CD4-positive, alpha-beta T cell treated with Interleukin-10 for 1 hour (primary cell): ENCODE measurements at places on chromosomes 13 and 19.

DNA sequence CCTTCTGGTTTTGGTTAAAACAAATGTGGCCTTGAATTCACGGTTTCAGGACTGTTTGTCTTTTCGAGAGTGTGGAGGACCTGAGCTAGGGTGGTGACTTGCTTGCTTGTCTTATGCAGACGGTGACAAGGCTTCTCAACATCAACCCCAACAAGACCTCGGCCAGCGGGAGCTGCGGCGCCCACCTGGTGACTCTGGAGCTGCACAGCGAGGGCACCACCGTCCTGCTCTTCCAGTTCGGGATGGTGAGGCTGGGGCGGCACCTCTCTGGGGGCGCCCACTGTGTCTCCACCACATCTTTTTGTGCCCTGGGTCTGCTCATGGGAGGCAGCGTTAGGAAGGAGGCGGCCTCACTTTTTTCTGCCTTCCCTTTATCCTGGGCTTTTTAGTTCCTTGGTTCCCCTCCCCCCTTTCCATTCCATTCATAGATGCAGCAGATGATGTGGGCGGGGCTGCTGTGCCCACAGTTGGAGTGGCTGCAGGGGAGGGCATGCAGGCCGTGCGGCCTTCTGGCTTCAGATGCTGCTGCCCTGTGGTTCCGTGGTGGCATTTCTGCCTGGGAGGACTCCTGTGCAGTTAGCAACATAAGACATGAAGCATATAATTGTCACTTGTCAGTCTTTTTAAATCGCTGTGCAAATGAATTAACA, 23.3 kb downstream of the LAMP1 start:
- no peak for DNase-seq

- peak; percentile 11 for DNase-seq
These were observed 175.3 kb downstream of the ZIC5 start for GRCh38 chr13:99796175-99796819.

DNA sequence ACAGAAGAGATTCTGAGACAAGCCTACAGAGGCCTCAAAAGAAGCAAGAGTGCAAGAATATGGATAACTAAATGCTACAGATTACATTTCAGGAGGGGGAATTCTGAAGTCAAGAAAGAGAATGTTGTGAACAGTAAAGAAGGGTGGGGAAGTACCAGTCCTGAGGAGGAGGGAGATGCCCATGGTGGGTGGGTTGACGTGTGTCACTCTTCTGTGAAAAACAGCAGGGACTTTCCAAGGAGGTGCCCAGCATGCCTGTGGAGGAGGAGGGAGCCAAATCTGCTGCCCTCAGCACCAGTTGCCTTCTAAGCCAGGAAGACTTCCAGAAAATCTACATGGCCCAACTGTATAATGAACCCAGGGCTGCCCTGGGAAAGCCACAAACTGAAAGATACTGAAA, 87.7 kb downstream of the SGCG start:
- no peak for DNase-seq

GRCh38 chr19:5352229-5352763, 11.7 kb upstream of the PTPRS start:
- no peak for DNase-seq

GRCh38 chr13:109745060-109745459, 41.3 kb downstream of the IRS2 start:
- DNase-seq = no peak

GRCh38 chr13:105509981-105510762, 1025.3 kb downstream of the EFNB2 start:
- DNase-seq = no peak

- no peak for DNase-seq
These were observed 22.1 kb downstream of the PLEKHF1 start for GRCh38 chr19:29687244-29687896.

- DNase-seq = no peak
These were observed 104.3 kb upstream of the FRY start for GRCh38 chr13:31927219-31927653.

GRCh38 chr19:42022616-42023015, 28.6 kb upstream of the ATP1A3 start:
- no peak for DNase-seq

GRCh38 chr19:35005256-35005977, 5.3 kb downstream of the GRAMD1A start:
- no peak for DNase-seq

DNA sequence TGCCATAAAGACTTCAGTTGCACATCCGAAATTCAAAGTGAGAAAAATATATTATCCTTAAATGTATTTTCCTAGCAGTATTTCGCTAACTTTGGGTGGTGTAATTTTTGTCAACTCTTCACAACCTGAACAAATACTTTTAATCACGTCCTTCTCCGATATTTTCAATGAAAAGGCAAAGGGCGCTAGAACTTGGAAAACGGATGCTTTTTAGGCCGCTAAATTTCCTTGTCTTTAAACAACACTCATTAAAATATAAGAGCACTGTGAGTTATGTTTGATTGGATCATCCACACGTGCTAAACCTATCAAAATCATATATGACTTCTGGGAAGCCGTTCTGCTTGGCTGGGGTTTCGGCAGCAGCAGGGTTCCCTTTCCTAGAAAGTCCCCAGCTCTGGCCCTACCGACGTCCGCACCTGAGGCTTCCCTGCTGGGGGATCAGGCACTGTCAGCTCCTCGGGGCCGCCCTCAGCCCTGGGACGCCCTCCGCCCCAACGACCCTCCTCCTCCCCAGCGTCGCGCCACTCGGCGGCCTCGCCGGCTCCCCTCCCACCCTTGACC, 462 bp upstream of the MPHOSPH8 start:
- no peak for DNase-seq

- no peak for DNase-seq
These were observed 8.9 kb upstream of the SLC15A1 start for GRCh38 chr13:98761126-98761985.

DNA sequence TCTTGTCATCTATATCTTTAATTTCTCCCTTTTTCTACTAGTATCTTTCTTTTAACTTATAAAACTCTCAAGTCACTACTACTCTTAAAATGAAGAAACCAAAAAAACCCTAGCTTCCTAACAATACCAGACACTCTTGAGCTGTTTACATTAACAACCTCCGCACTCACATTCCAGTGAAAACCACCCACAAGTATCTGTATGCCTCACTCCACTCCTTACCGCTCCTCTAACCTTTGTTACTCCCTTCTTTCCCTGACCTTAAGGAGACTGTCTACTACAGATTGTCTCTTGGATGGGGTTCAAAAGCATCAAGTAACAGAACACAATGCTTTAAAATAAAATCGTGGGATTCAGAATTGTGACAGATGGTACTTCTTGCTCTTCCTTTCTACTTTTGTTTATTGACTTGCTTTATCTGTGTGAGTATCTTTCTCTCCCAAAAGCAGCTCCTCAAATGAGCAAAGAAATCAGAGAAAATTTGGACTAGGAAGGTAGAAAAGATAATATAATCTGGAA, 110.0 kb upstream of the FBXL3 start:
- DNase-seq = no peak
